Activated CD4-positive, alpha-beta memory T cell treated with anti-CD3 and anti-CD28 coated beads for 36 hours (primary cell): ENCODE measurements at places on chromosomes 11 and 22. TPM values are rescaled to one million over a fixed set of nuclear protein-coding genes. Genes with fewer than 3 reads are reported as not detected.
A peak's percentile ranks its signal among the peaks of the same experiment; 100 is the strongest.

Gene OR4C45
- not detected for total RNA-seq

Gene ADAMTS8
- not detected for total RNA-seq

Gene TRIOBP
- total RNA-seq, result 25.0 TPM

Gene ARFGAP2
- 66.6 TPM for total RNA-seq

Gene CBLIF
- not detected for total RNA-seq

DNA sequence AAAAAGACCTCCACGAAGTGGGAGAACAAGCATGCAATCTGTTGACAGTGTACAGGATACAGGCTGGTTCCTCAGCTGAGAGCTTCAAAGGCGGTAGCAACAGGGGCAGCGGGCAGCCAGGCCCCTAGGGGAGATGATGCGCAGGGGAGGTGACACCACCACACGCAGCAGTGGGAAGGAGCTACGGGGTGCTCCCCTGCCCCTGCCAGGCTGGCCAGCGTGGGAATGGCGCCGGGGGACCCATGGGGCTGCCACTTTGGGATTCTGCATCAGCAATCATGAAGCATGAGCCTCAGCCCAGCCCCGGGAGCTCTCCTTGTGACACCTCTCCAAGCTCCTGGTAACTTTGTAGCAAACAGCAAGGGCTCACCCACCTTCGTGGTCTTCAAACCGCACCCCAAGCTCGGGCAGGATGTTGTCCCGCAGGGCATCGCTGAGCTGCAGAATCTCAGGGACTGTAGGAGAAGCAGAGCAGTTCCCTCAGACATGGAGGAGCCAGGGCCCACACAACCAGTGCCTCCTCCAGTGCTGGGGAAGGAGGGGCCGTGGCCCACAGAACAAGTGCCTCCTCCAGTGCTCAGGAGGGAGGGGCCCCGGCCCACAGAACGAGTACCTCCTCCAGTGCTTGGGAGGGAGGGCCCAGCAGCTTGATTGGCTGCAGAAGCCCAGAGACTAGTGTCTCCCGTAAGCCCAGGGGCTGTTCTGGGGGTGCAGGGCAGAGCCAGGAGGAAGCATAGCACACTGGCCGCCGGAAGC, 14.6 kb upstream of the NAP1L4 start:
- DNase-seq, result no peak

DNA sequence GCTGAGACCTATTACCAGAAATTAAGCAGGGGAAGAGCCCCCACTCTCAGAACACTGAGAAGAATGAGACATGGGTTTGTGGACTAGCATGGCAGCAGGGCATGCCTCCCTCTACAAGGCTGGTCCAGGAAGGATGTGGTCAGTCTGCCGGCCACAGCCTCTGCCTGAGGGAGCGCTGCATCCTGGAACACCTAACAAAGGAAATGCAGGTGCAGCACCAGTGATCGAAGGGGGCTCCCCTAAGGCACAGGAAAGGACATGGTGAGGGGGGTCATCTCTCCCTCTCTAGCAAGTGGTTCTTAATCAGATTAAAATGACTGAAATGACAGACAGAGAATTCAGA, 40.6 kb upstream of the ARL14EP start:
- peak; percentile 66 for DNase-seq

DNA sequence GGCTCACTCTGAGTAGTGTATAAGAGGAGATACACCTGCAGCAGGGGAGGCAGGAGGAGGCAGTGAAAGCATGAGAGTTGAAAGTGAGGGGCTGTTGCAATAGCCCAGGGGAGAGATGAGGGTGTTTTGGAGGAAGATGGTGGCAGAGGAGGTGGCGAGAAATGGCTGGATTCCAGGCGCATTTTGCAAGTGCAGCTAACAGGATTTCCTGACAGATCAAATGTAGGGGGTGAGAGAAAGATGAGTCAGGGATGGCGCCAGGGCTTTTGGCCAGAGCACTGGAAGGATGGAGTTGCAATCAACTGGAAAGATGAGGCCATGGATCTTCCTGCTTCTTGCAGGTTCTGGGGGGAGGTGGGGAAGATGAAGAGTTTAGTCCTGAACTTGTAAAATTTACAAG, 16.8 kb upstream of the TSPAN18 start:
- no peak for DNase-seq
